Effector CD4-positive, alpha-beta T cell (primary cell): ENCODE measurements at places on chromosomes 1 and 21.

DNA sequence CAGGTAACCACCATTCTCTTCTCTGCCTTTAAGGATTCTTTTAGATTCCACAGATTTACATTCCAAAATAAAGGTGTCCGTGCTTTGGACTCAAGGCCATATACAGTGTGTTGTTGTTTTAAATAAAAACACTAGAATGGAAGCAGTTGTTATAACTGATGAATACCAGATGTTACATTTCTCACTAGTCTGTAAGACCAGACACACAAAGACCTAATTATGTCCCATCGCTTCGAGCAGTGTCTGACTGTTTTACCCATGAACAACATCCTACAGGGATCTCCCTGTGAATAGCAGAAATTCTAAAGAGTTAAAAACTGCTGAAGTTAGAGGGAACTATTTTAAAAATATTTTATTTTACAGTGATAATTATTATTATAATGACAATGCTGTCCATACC, 574.7 kb upstream of the ZP4 start:
- DNase-seq = no peak

- DNase-seq = no peak
Measured at GRCh38 chr1:114369930-114370329, 141.1 kb downstream of the TRIM33 start.

DNA sequence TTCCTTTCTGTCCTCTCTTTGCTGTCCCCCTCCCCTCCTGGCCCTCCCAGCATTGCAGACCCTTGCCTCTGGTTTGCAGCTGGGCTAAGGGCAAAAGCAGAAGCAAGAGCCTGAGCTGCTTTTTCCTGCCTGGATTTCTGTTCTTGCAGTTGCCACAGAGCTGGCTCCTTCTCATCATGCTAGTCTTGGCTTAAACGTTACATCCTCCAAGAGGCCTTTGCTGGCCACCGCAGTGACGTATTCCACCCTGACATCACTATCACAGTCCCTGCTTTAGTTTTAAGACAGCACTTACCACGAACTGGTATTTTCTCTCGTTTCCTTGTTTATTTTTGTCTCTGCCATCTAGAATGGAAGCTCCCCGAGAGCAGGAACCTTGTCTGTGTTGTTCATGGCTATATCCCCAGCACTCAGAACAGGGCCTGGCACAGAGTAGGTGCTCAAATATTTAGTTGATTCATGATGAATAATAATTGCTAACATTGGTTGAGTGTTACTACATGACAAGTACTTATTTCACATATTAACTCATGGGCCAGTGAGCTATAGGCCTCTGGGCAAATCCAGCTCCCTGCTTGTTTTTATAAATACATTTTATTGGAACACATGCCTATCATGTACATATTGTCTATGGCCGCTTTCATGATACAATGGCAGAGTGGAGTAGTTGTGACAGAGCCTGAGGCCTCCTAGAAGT, 13.2 kb upstream of the CSF1 start:
- no peak for DNase-seq

GRCh38 chr21:38266732-38267131, 9.9 kb downstream of the KCNJ15 start:
- DNase-seq = no peak

DNA sequence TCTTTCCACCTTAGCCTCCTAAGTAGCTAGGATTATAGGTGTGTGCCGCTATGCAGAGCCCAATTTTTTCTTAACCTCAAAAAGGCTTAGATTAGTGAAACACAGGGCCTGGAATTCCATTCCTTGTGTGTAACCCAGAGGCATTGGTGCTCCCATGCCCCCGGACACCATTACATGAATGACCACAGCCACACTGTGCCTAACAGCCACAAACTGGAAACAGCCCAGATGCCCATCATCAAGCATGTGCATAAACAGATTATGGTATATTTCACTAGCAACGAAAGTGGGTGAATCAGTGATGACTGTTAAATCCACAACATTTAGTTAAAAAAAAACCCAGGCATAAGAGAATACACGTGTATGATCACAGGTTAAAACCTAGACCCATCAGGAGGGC, 24.4 kb downstream of the ADAM30 start:
- no peak for DNase-seq

GRCh38 chr1:47380699-47381098, 35.4 kb upstream of the FOXE3 start:
- DNase-seq = no peak

- no peak for DNase-seq
Measured at GRCh38 chr1:205576805-205577761, 54.7 kb downstream of the ELK4 start.

- no peak for DNase-seq
Measured at GRCh38 chr1:180156631-180157091, 2.0 kb downstream of the QSOX1 start.

DNA sequence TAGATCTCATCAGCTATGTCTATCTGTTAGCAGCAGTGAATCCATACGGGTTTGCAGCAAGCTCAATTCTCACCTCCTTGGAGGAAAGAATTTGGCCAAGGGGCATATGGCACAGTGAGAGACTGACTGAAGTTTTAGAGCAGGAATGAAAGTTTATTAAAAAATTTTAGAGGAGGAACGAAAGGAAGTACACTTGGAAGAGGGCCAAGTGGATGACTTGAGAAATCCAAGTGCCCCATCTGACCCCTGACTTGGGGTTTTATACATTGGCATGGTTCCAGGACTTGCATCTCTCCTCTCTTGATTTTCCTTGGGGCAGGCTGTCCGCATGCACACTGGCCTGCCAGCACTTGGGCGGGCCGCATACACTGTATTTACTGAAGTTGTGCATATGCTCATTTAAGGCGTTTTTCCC, 9.2 kb upstream of the OSBPL9 start:
- DNase-seq = no peak

- no peak for DNase-seq
Measured at GRCh38 chr1:55284856-55285255, 69.7 kb upstream of the USP24 start.

DNA sequence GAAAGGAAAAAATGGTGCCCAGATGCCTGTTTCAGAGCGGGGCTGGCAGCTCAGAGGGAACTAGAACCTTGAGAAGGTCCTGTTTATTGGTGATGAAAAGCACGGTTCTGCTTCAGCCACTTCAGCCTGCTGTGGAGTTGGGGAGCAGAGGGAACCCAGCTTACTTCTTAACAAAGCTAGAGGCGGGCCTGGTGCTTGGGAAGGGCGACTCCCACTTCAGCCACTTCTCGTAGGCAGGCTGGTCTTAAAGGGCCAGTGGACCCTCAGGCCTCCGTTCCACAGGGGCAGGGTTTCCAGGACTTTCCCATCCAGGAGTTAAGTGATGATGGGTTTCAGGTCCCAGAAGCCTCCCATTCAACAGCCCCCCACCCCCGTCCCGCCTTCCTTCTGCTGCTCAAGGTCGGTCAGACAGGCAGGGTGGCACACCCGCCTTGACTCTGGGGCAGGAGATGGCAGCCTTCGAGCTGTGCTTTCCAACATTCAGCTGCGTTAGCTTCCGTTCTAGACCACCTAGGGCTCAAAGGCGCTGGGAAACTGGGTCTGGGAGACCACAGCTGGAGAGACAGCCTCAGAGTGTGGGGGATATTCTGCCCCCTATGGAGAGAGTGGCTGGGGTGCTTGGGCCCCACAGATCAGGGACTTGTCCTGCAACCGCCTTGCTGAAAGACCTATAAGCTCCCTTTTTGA, 3.4 kb downstream of the RUNX3 start:
- no peak for DNase-seq

GRCh38 chr1:147809236-147809635, 48.8 kb upstream of the GJA5 start:
- no peak for DNase-seq

DNA sequence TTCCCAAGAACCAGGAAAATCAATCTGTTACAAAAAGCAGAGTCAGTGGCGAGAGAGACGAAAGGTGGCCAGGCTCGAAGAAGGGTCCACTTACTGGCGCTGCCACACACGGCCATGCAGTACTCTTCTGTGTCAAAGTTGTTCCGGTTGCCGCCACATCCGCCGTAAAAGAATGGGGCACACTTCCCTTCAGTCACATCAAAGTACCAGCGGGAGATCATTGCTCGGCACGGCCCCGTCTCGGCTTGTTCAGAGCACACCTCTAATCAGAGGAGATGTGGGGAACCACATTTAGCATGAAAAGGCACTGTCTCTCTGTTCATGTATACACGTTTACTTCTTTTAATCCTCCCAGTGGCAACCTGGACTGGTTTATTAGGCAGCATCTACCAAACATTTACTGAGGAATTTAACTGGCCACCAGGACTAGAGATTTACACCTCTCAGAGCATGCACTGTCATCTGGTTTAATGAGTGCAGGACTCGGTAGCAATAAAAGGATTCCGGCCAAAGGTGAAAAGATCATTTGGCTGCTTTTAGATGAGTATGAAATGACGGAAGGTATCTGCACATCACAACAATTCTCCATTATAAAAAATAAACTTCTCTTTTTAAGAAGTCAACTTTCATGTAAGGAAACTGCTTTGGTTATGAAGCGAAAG, 170.5 kb downstream of the APP start:
- DNase-seq = no peak

DNA sequence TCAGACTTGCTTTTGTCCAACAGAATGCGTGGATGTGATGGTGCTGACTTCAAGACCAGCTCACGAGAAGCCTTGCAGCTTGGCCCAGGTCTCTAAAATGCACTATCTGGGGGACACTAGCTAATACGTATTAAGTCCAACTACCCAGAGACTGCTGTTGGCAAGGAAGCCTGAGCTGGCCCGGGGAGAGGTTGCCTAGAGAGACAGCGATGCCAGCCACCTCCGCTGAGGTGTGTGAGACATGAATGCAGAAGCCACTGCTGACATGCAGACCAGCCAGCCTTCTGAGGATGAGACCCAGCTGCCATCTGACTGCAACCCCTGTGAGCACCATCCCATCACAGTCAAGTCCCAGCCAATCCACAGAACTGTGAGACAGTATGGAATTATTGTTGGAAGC, 32.5 kb downstream of the THAP3 start:
- no peak for DNase-seq

DNA sequence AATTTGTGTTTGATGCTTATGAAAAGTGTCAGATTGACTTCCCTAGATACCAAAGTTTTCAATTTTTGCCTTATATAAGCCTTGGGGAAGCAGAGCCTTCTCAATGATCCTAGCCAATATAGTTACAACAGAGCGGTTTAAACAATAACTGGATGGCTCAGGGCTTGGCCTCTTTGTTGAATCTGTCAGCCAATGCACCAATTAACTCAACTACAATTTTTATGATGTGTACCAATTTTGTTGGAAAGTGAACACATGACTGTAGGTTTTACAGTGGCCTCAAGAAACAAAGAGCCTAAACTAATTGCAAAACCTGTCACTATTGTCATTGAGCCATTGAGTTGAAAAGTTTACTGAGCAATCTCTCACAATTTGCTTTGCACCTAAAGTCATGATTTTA, 71.6 kb upstream of the RGS18 start:
- no peak for DNase-seq

- no peak for DNase-seq
Measured at GRCh38 chr1:237756304-237756967, 134.3 kb downstream of the ZP4 start.

DNA sequence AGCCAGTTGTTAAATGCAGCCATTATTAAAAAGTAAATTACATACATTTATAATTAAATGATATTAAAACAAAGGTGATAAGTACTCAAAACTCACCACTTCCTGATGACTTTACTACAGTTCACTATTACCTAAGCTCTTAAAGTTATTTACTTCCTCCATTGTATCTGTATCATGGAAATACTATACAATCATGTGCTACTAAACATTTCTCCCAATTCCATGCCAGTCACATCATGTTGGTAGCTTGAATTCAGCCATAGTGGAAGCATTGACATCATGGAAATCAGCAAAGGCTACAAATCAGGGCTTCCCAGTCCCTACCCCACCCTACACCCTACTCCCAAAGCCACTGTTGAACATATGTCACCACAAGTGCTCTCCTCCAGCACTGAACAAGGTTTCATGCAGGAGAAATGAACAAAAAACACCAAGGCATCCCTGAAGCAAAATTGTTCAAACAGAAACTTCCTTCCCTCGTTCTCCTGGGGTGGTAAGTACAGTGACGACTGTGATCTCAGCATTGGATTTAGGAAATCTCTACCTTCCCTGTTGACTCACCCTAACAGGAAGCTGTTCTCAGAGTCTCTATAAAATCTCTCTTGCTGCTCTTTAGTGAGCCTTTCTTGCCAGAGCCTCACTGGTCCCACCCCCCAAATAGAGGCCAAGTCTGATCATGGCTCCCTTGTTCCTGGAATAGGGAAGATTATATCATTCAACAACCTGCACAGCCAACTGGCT, 12.7 kb downstream of the VSIG8 start:
- DNase-seq = no peak

DNA sequence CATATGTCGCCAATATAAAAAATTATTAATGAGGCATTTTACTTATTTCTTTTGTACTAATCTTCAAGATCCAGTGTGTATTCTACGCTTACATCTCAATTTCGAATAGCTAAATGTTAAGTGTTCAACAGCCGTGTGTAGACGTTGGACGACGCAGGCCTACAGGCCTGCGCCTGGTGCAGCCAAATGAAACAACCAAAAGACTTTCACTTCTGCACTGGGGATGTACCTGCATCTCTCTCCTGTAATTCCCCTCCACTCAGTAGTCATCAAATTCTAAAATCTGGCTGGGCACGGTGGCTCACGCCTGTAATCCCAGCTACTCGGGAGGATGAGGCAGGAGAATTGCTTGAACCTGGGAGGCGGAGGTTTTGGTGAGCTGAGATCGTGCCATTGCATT, 76.8 kb upstream of the HNRNPU start:
- no peak for DNase-seq

- no peak for DNase-seq
Measured at GRCh38 chr1:155077346-155077745, 1.3 kb upstream of the EFNA3 start.

DNA sequence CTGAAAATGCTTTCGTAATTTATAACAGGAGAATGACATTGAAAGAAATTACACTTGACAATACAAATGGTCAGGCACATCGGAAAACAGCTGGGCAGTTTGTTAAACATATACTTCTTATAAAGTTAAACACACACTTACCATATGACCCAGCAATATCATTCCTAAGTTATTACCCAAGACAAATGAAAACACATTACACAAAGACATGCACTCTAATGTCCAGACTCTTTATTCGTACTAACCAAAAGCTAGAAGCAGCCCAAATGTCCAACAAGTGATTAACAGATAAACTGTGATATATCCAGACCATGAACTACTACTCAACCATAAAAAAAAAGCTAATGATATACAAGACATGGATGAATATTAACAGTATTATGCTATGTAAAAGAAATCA, 8.5 kb downstream of the AKT3 start:
- no peak for DNase-seq

DNA sequence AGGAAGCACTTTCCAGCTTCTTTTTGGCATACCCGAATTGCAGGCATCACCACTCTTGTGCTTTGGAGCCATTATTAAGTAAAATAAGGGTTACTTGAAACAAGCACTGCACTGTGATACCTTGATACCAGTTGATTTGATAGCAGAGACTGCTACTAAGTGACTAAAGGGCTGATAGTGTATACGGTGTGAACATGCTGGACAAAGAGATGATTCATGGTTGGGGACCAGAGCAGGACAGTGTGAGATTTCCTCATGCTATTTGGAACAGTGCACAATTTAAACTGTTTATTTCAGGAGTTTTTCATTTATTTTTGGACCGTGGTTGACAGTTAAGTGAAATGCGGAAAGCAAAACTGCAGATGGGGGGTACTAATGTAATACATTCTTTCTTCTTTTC, 9.9 kb downstream of the RPS27 start:
- DNase-seq = no peak

- DNase-seq = no peak
Measured at GRCh38 chr1:119081700-119082099, 58.8 kb downstream of the WARS2 start.
